ENCODE measurements at places on chromosomes 6 and 20.

DNA sequence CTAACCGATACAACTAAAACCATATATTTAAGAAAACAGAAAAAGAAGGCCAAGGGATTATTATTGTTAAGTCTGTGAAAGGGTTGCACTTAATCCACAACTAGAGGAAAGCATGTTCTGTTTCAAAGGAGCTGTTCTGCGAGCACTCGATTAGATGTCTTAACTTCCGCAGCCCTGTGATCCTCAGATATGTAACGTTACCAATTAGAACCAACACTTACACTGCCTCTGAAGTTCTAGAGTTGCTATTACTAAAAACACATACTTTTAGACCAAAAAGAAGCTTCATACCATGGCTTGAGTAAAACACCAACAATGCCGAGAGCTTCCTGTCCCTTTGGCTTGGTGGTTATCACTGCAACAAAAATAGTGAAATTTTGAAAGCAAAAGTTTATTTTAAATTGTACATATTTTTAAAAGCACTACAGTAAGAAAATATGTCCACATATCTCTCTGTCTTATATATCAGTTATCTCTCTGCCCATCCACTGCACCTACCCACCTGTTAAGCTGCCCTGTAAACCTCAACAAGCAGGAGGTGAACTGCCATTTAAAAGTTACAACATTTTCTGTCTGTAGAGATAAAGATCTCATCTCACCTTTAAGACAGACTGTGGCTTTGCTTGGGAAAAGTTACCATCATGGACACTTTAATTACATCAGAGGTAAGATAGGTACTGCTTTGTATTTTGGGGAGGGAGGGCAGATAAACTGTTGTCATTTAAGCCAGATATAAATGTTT, 7.1 kb upstream of the DUSP22 start:
- no peak for DNase-seq

GRCh38 chr6:149965194-149966020, 1.7 kb downstream of the ULBP1 start:
- no peak for DNase-seq

DNA sequence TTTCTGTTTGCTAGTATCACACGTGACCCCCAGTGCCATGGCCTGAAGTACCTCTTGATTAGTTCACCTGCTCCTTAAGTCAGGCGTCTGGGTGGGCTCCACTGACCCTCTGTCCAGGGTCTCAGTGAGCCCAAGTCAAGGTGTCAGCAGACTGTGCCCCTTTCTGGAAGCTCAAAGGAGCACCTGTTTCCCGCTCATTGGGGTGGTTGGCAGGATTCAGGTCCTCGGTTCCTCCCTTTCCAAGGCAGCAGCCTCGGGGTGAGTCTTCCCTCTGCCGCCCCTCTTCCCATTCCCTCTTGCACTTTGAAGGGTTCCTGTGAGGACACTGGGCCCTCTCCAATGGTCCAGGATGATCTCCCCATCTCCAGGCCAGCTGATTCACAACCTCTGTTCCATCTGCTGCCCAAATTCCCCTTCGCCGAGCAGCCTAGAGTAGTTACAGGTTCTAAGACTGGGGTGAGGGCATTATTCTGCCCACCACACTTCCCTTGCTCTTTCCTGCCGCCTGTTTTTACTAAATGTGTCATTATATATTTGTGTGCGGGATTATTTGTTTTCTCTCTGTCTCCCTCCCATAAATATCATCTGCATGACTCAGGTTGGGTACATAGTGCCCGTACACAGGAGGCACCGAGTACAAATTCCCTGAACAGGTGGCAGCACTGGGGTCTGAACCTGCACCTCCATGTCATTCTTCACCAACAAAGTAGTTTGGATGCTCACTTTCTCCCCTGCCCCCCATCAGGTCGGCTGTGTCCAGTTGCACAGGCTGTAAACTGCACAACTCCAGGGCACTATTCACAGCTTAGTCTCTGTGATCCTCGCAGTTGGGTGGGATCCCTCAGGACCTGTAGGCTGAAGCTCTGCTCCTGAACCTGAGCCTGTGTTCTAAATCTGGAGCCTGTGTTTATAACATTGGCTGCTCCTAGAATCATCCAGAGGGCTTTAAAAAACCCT, 58.5 kb downstream of the RBM38 start:
- DNase-seq = no peak

- no peak for DNase-seq
Observed at GRCh38 chr20:2385496-2385895, 4.8 kb downstream of the TGM6 start.

DNA sequence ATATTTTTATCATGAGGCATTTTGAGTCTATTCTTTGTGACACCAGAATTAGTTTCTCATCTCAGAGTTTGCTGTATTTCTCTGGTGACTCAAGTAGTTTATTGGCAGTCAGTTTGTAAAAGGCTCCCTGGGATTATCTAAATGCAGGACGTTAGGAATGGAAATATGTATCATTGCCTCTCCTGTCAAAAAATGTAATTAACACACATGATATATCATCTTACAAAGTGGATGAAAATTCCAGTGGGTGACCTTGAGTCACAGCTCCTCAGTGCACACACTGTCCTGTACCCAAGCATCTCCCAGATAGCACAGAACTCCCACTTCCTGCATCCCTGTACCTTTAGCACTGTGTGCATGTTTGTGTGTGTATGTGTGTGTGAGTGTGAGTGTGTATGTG, 258.6 kb downstream of the LAMA2 start:
- DNase-seq = no peak

GRCh38 chr20:58913079-58913478, 60.6 kb downstream of the GNAS start:
- DNase-seq = no peak

GRCh38 chr6:75483136-75483952, 10.3 kb downstream of the FILIP1 start:
- no peak for DNase-seq

- no peak for DNase-seq
Observed at GRCh38 chr6:16318538-16318937, 80.2 kb downstream of the GMPR start.

DNA sequence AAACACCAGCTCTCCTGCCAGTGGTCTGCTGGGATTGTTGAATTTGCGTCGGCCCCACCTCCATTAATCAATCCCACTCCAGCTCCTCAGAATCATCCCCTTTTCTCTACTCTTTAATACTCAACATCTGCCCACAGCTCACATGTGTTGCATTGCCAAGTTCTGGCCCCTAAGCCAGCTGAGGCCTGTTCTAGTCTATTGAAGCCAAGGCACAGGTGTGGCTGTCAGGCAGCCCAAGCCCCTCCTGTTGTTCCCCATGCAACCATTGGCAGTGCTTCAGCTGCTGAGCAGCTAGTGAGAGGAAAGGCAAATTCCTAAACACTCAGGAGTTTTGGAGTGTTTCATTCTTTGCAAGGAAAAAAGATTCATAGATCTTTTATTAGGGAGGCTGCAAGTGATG, 128.0 kb upstream of the NT5E start:
- no peak for DNase-seq

GRCh38 chr6:63521475-63522210, 50.6 kb upstream of the LOC128125822 start:
- DNase-seq = no peak

GRCh38 chr6:52735071-52735470, 28.2 kb downstream of the GSTA2 start:
- DNase-seq = no peak

GRCh38 chr20:17835934-17836300, 132.7 kb downstream of the SNX5 start:
- DNase-seq = no peak

GRCh38 chr6:3926150-3926482, 76.9 kb downstream of the FAM50B start:
- no peak for DNase-seq

DNA sequence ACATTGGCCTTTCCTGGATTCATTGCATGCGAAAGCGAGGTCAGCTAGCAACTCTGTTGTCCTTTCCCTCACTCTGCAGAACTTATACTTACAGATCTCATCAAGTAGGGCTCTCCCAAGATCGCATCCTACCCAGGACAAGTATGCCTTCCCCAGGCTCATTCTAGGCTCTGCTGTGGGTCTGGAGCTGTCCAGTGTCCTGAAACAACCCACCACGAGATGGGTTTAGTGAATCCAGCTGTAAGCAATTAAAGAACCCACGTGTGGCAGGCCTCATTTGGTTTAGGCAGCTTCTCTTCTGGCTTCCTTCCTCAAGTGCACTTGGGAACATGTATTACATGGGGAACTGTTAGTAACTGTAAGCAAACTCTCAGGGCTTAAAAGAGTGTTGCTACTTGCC, 406.5 kb upstream of the CHD6 start:
- DNase-seq = no peak

DNA sequence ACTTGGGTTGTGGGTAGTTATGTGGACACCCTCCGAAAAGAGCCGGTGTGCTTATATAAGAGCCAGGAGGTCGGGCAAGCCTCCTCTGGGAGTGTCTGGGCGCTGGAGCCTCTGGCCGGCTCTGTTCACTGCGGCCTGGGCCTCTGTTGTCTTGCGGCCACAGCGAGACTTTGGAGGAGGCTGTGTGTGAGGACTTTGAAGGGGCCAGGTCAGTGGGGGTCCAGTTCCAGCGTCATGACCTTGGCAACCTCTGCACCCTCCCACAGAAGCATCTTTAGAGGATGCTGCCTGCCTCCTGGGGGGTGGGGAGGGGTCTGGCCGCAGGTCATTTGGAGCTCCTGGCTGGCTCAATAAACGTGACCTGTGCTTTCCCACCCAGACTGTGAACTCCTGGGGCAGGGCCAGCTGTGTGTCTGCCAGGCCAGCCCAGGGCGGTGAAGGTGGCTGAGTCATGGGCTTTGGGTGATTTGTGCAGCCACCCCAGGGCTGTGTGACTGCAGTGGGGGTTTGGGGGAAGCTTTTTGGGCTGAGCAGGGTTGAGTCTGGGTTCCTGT, 1.2 kb downstream of the TCEA2 start:
- DNase-seq = no peak

- no peak for DNase-seq
Observed at GRCh38 chr6:128519132-128519930, 1.1 kb downstream of the PTPRK start.

DNA sequence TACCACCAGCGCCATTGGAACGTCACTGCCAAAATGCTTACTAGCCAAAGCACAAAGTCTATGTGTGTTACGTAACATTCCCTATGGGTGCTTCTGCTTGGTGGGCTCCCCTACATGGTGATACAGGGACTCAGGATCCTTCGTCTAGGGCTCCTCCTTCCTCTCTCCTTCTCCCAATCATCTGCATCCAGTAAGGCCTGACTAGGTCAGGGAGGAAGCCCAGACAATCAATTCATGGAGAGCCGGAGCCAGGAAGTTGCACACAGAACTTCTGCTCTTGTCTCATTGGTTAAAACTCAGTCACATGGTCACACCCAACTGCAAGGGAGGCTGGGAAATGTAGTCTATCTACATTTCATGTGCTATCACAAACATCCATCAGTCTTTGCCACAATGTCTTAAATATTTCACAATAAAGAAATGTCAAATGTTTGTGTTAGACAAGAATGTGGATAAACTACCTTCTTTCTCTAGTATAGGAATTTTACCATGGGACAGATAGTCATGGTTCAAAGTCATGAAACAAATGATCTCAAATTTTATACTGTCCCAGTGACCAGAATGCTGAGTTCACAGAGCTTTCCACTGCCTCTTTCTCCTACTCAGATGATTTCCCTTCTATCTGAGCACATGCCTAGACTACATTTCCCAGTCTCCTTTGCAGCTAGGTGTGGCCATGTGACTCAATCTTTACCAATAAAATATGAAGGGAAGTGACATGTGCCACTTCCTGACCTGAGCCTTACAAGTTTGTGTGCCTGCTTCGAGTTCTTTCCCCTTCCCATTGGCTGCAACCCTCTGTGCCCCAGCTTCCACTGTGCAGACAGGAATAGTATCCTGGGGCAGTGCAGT, 9.3 kb upstream of the KCNK15 start:
- DNase-seq = no peak

DNA sequence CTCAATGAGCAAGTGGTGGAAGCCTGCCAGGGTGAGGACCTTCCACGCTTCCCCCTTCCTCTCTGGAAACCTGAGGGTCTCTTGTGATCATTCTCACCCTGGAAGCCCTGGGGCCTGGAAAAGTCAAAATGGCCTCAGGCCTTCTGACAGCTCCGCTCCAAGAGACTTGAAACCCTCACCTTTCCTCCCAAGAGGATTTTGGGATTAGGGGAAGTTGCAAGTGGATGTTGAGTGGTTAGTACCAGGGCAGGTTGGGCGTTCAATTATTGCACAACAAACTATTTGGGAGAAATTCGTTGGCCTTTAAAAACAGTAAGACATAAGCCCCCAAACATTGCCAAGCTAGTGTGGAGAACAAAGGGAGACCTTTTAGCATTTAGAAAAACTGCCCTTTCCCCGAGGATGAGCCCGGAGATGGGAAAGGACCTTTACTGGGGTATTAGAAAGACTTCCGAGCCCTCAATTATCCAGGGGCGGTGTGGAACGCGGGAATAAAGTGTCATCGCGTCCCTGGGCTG, 4.7 kb downstream of the NKX2-2 start:
- DNase-seq = no peak

DNA sequence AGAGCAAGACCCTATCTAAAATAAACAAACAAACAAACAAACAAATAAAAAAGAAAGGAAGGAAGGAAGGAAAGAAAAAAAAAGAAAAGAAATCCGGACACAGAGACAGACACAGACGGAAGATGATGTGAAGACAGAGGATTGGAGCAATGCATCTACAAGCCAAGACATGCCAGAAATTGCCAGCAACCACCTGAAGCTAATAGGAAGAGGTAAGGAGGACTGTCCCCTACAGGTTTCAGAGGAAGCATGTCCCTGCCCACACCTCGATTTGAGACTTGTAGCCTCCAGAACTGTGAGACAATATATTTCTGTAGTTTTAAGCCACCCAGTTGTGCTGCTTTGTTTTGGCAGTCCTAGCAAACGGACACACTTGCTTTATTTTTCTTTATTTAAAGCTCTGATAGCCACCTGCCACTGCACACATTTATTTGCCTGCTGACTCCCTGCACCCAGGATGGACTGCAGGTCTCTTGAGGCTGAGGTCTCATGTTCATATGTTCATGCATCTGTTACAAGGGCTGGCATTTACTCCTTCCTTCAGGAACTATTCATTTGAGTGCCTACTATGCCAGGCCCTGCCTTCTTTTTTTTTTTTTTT, 20.7 kb upstream of the ZMYND8 start:
- DNase-seq = no peak

- DNase-seq = no peak
Observed at GRCh38 chr20:54557806-54558590, 82.6 kb downstream of the DOK5 start.

DNA sequence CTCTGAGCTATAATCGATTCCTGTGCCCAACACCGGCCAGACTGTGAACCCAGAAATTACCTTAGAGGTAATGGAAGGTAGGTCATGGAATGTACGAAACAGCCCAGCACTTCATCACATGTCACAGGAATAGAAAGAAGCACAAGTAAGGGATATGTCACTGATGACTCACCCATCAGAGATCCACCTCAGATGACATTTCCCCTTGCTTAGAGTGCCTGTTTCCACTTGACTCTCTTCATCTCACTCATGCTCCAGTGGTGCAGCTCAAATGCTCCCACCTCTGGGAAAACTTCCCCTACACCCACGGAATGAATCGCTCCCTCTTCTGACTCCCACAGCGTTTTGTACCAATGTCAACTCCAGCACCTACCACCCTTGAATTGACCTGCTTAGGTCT, 381.6 kb upstream of the CNR1 start:
- DNase-seq = no peak

- DNase-seq = peak; percentile 56
Observed at GRCh38 chr6:135498185-135498841, 773 bp upstream of the AHI1 start.

GRCh38 chr6:159493231-159493897, 199.7 kb downstream of the SOD2 start:
- DNase-seq = no peak

GRCh38 chr6:124026694-124027093, 223.0 kb downstream of the NKAIN2 start:
- no peak for DNase-seq

GRCh38 chr6:22357724-22358189, 60.9 kb upstream of the PRL start:
- DNase-seq = no peak

Data from NCI-H1436 (cell line).